Cortex of kidney (tissue), 1 donor: ENCODE measurements at places on chromosomes 5 and 9.

- DNase-seq, result no peak
Observed at GRCh38 chr5:147168578-147169327, 66.1 kb upstream of the STK32A start.

DNA sequence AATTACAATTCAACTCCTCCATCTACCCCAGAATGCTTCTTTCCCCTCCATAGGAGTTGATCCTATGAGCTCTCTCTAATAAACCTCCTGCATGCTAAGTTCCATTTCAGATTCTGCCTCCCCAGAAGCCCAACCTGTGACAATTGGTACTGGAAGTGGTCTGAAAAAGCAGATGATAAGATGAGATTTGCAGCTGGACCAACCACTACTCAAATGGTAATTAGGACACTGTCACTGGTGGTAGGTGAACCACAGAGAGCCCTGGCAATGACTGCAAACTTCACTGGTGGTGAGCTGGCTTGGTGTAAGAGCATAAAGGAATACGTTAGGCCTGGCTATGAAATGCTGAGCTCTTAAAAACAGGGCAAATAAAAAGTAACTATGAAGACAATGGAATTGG, 112.6 kb downstream of the ESM1 start:
- DNase-seq, result no peak

DNA sequence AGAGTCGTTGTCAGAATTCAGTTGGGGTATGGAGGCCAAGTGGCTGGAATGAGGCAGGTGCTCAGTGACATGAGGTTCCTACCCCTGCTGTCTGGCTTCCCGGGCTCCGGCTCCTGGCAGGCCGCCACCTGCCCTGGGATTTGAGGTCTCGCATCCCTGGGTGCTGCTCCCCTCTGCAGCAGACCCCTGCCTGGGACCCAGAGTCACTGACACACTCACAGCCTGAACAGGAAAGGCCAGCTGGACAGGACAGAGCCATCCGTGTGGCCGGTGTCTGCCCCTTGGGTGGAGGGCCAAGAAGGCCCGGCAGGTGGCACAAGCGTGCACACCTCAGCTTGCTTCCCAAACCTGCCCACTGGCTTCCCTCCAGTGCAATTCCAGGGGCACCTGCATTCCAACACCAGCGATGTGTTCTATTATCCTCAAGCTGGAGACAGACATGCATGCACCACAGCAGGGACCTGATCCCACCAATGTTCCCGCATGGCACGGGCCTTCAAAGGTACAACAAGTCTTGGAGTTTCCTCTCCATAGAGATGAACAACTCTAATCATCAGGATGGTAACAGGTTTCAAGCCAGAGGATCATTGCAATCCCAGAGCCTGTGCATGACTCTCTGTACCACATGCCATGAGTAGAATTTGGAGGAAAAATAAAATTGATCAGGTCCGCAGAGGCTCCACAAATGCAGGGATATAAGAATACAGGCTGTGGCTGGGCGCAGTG, 45.6 kb upstream of the RNF130 start:
- no peak for DNase-seq

DNA sequence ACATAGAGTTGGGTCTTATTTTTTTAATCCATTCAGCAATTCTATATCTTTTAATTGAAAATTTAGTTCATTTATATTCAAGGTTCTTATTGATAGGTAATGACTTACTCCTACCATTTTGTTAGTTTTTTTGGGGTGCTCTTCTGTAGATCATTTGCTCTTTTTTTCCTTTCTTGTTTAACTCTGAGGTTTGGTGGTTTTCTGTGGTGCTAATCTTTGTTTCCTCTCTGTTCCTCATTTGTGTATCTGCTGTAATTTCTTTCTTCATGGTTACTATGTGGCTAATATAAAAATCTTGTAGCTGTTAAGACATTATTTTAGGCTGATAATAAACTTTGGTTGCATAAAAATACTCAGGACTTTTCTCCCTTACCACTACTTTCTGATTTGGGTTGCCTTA, 181.6 kb upstream of the DMRTA1 start:
- no peak for DNase-seq

- DNase-seq, result no peak
Observed at GRCh38 chr9:113536483-113537228, 73.1 kb downstream of the RGS3 start.

DNA sequence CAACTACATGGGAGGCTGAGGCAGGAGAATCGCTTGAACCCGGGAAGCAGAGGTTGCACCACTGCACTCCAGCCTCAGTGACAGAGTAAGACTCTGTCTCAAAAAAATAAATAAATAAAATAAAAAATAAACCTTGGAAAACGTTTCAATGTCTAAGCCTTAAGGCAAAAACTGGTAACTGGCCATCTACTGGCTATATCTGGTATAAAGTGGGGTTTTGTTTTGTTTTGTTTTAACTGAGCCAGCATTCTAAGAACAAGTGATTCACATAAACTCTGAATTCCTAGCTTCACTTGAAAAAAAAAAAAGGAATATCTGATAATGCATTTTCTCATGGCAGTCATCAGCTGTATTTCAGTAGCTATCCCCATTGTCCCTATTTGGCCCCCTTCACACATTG, 126.1 kb upstream of the EFNA5 start:
- DNase-seq, result no peak

GRCh38 chr5:114191441-114191840, 170.4 kb upstream of the KCNN2 start:
- DNase-seq, result no peak

GRCh38 chr5:96714450-96714849, 52.3 kb downstream of the CAST start:
- DNase-seq, result no peak

GRCh38 chr5:110335361-110336066, 391.0 kb downstream of the TMEM232 start:
- DNase-seq, result no peak

- no peak for DNase-seq
Observed at GRCh38 chr9:136327304-136327974, at the start of gene GPSM1. GPSM1 (plus strand) TSS chr9:136327539; CDS start chr9:136327696, 157 bp downstream.

DNA sequence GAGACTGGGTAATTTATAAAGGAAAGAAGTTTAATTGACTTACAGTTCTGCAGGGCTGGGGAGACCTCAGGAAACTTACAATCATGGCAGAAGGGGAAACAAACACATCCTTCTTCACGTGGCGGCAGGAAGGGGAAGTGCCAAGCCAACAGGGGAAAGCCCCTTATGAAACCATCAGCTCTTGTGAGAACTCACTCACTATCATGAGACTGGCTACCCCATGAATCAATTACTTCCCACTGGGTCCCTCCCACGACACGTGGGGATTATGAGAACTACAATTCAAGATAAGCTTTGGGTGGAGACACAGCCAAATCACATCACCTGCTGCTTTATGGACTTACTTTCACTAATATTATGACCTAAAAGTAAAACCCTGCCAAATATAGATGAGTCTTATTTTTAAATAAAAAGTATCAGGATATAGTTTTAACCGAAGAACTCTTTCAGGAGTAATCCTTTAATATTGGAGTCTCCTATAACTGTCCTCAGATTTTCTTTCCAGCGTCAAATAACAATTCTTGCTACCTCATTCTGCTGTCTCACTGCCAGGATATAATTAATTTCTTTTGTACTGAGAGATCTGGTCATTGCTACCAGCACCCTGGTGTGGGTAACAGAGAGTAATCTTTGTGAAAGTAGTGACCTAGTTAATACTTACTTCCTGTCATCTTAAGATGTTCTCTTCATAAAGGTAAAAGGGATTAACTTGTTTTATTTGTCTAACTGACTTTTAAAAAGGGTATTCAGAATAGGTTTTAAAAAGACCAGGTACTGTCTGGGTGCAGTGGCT, 68.6 kb downstream of the NLN start:
- no peak for DNase-seq

DNA sequence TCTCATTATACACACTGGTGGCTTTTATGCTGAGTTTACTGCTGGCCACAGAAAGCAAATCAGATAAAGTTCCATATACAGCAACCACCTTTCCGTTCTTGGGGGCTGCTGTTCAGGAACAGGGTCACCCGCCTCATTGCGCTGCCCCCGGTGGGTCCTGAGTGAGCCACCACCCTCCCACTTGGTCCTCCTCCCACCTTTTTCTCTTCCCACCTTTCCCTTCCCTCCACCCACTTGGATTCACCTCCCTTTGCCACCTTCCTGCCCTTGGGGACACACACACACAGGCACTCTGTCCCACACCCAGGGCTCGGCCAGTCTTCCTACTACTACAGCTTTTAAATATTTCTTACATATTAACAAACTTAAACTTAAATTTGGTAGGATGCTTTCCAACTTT, 127.6 kb downstream of the WDR70 start:
- no peak for DNase-seq

DNA sequence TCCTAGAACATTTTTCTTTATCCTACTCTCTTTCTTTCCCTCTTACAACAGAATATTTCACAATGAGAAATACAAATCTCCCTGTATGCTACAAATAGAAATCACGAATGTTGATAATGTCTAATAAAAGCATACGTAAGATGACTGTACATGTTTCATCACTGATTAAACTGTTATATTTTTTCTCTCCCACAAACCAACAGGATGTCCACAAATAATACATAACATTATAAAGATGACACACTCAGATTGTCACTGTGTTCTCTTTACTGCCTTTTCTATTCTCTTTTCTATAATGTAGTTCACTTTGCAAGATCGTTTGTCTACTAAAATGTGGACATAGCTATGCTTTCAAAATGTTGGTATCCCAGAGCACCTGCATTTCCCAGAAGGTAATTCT, 90.7 kb upstream of the PARP8 start:
- DNase-seq, result no peak

GRCh38 chr5:172969921-172970320, 10.7 kb downstream of the RPL26L1 start:
- no peak for DNase-seq

- no peak for DNase-seq
Observed at GRCh38 chr5:180909782-180910181, 10.8 kb downstream of the BTNL8 start.

DNA sequence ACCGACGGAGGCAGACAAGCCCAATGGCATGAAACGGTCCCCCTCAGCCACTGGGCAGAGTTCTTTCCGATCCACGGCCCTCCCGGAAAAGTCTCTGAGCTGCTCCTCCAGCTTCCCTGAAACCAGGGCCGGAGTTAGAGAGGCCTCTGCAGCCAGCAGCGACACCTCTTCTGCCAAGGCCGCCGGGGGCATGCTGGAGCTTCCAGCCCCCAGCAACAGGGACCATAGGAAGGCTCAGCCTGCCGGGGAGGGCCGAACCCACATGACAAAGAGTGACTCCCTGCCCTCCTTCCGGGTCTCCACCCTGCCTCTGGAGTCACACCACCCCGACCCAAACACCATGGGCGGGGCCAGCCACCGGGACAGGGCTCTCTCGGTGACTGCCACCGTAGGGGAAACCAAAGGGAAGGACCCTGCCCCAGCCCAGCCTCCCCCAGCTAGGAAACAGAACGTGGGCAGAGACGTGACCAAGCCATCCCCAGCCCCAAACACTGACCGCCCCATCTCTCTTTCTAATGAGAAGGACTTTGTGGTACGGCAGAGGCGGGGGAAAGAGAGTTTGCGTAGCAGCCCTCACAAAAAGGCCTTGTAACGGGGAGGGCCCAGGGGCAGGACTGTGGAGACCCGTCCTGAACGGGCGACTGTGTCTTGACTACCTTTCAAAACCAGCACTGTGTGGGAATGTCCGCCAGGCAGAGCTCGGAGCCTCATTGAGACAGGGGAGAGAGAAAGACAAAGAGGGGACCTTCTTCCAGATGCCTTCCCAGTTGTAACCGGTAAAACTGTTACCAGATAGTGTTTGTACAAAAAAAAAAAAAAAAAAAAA, 29.9 kb downstream of the CD180 start:
- no peak for DNase-seq

DNA sequence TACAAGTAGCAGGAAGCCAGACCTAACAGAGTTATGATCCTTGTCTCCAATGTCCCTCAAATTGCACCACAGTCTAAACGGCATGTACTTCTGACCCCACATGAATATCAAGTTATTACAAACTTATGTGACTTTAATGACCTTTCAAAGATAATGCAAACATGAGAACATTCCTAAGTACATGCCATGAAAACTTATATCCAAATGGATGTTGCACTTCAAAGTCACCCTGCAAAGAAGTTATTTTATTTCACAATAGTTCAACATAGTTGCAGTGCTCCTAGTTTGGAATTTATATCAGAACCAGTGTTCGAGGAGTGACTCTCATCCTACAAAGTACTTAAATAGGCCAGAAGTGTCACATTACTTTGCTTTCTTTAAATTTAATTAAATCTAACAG, 41.2 kb upstream of the ITGA1 start:
- DNase-seq, result no peak

GRCh38 chr9:16602494-16602893, 268.0 kb downstream of the BNC2 start:
- no peak for DNase-seq

DNA sequence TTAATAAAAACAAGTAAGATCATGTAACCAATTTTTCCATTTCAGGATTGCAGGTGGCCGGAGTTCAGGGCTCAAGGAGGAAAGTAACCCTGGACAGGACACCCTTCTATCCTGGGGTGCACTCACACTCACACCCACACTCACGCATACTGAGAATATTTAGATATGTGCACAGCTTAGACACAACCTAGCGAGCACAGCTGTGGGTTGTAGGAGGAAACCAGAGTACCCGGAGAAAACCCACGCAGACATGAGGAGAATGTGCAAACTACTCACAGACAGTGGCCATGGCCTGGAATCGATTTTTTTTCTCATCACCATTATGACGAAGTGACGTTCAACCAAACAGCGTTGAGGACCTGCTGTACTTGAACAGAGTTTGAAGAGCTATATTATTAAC, 4.5 kb upstream of the EFNA5 start:
- no peak for DNase-seq

GRCh38 chr5:134088994-134089560, 25.4 kb upstream of the TCF7 start:
- no peak for DNase-seq

DNA sequence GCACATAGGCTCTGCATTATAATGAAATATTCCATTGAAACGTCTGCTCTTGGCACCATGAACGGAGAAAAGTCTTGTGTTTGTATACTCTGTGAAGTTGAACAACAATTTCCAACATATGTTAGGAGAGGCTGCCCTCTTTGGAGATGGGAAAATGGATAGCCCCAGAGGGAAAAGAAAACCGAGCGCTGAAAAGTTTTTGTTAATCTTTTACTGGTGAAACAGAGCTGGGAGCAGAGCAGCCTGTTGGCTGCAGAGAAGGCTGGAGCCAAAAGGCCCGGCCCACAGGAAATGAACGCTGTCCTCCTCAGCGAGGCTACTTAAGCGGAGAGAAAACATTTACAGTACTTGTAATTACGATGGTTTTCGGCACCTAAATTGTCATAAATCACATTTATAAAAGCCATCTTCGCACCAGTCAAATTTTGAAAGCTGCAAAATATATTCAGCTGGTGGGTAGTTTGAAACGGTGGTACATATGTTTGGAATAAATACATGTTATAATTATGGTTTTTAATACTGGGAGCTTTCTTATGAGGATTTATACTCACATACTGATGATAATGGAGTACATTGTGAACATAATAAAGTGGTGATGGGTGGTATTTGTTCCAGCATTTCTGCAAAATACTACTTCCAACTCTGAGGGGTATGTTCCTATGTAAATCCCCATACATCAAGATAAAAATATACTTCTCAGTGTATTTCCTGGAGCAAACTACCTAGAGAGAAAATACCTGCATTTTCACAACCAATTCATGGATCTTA, 129.6 kb upstream of the CNTLN start:
- DNase-seq, result no peak
